ENCODE measurements at places on chromosomes 2 and 18. TPM values are rescaled to one million over a fixed set of nuclear protein-coding genes. Genes with fewer than 3 reads are reported as not detected.

Gene SMIM21
- not detected for total RNA-seq

Gene BOLL
- total RNA-seq, result not detected

GRCh38 chr2:183022711-183023110, 15.5 kb downstream of the NCKAP1 start:
- H3K27ac ChIP-seq, result no peak overlapping the region
- no peaks in the 10 kb centered on the region for H3K4me1 ChIP-seq
- peaks cover 13% of the 10 kb centered on the region for H3K36me3 ChIP-seq
- no peak for DNase-seq

Gene SFTPB
- total RNA-seq, result not detected

DNA sequence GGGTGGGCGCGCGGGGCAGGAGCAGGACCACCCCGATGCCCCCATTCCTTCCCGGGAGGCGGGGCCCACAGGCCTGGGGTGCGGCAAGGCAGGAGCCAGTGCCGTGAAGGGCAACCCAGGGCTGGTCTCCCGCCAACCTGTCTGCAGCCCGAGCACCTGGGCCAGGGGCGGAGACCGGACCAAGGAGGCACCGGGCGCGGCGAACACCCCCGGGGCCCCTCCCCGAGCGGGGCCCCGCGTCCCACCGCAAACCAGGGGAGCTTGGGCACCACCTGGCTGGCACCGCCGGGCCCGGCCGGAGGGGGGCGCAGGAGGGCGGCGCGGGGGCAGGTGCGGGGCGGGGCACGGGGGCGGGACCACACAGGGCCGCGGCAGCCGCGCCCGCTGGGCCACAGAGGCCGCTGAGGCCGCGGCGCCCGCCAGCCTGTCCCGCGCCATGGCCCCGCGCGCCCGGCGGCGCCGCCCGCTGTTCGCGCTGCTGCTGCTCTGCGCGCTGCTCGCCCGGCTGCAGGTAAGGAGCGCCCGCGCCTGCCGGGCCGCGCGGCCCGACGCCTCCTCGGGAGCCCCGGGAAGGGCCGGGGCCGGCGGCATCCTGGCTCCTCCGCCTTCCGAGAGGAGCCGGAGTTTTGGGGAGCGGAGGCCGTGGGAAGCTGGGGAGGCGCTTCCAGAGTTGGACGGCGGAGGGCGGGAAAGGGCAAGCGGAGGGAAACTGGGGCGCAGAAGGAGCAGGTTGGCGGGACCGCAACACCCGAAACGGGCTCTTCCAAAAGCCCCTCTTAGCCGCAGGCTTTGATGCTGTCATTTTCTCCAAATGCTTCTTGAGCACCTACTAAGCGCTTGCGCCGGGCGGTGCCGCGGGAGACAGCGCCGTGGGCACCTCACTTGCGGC, at the start of gene TNFRSF11A:
Gene TNFRSF11A, plus strand, starts transcription at position 394 of the 889 bp plus-strand sequence. Its CDS starts 43 bp downstream, at position 437.
- H3K27ac ChIP-seq, result peak within 1 kb of the TSS; percentile 64
- H3K36me3 ChIP-seq, result no peaks in the 10 kb centered on the region
- peak; percentile 85 for DNase-seq

Gene DES
- total RNA-seq, result not detected

DNA sequence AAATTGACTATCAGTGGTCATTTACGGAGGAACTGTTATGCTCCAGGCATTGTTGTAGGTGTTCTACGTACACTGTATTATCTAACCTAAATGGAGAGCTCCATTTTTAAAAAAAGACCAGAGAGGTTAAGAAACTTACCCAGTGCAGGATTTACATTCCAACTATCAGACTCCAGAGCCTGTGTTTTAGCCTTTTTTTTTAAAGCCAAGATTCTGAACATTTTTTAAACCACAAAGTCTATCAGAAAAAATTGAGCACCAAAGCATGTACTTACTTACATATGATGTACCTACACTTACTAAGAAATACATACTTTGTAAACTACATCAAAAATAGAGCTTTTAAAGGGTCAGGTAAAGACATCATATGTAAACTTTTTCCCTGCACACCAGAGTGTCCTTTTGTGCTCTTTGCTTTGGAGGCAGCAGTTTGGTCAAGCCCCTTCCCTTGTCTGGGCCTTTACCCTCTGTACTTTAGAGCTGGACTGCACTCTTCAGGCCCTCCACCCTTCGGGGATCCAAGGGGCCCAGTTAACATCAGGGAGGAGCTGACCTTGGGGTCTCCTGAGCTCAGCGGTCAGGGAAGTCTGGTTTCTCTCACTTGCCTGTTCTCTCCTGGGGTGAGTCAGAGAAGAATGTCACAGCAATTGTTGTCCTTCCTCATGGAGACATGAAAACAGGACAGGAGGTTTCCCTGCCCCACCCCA, 58.4 kb downstream of the ITGB1BP1 start:
- no peak overlapping the region for H3K4me3 ChIP-seq
- no peak overlapping the region for H3K27ac ChIP-seq
- no peaks in the 10 kb centered on the region for H3K4me1 ChIP-seq
- H3K27me3 ChIP-seq, result peaks cover 5% of the 10 kb centered on the region
- no peaks in the 10 kb centered on the region for H3K36me3 ChIP-seq
- DNase-seq, result no peak

DNA sequence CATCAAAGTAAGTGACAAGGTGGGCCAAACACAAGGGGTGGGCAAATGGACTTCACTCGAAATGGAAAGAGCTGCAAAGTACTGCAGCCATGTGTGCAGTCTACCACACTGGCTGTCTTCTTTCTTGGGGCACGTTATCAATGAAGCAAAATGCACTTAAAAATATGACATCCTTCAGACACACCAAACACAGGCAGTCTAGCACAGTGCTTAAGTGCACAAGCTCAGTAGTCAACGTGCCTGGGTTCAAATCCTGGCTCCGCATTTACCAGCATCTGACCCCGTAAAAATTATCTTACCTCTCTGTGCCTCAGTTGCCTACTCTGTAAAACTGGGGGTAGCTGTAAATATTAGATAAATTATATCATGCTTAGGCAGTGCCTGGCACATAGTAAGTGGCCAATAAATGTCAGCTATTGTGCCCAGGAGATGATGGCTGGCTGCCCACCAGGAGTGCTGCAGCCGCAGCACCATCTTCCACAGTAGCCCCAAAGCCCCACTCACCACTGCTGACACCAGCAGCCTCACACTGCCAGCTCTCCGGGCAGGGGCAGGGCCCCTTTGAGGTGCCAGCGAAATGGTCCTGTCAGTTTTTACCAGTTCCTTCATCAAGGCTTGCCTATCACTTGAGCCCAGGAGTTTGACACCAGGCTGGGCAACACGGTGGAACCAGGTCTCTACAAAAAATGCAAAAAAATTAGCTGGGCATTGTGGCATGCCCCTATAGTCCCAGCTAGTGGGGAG, 121.8 kb upstream of the SLC1A4 start:
- H3K4me3 ChIP-seq, result no peak overlapping the region
- no peak for DNase-seq
- H3K36me3 ChIP-seq, result no peaks in the 10 kb centered on the region

Gene LYPD1
- not detected for total RNA-seq

DNA sequence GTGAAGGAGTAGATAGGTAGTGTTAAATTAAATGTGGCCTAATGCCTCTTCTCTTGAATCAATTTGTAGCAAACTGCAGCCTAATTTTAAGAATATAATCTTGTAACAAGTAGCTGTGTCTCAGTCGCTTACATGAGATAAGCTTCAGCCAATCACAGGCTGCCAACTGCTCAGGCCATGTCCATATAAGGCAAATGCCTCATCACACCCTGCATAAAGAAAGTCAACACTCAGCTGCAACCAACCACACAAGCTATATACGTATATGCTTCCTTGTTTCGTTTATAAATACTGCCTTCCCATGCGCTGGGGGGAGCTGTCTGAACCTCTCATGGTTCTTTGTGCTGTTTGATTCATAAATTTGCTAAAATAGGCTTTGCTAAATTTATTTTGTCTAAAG, 476.3 kb downstream of the TRIB2 start:
- DNase-seq, result no peak
- peaks cover 6% of the 10 kb centered on the region for H3K27me3 ChIP-seq
- no peak overlapping the region for H3K4me3 ChIP-seq
- no peaks in the 10 kb centered on the region for H3K4me1 ChIP-seq

GRCh38 chr2:172925600-172925999, 150.0 kb upstream of the MAP3K20 start:
- H3K27me3 ChIP-seq, result peaks cover 8% of the 10 kb centered on the region
- H3K27ac ChIP-seq, result no peak overlapping the region
- DNase-seq, result no peak
- H3K36me3 ChIP-seq, result no peaks in the 10 kb centered on the region
- H3K4me3 ChIP-seq, result no peak overlapping the region

DNA sequence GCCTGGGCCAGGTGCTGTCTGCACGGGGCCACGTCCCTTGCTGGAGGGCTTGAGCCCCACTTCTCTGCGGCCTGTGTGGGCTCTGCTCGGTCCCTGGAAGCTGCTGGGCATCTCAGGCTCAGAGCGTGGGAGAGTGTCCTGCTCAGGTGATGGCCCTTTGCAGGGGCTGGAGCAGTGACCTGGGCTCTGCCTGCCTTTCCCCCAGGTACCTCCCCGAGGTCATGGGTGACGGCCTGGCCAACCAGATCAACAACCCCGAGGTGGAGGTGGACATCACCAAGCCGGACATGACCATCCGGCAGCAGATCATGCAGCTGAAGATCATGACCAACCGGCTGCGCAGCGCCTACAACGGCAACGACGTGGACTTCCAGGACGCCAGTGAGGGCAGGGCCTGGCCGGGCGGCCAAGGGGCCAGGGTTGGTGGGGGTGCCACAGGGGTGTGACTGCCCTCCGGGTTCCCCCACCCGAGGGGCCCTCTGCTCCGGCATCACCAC, 29.9 kb downstream of the GPC1 start:
- H3K36me3 ChIP-seq, result no peaks in the 10 kb centered on the region
- H3K4me3 ChIP-seq, result no peak overlapping the region
- H3K27ac ChIP-seq, result no peak overlapping the region
- no peaks in the 10 kb centered on the region for H3K27me3 ChIP-seq
- DNase-seq, result no peak
- H3K4me1 ChIP-seq, result no peaks in the 10 kb centered on the region

DNA sequence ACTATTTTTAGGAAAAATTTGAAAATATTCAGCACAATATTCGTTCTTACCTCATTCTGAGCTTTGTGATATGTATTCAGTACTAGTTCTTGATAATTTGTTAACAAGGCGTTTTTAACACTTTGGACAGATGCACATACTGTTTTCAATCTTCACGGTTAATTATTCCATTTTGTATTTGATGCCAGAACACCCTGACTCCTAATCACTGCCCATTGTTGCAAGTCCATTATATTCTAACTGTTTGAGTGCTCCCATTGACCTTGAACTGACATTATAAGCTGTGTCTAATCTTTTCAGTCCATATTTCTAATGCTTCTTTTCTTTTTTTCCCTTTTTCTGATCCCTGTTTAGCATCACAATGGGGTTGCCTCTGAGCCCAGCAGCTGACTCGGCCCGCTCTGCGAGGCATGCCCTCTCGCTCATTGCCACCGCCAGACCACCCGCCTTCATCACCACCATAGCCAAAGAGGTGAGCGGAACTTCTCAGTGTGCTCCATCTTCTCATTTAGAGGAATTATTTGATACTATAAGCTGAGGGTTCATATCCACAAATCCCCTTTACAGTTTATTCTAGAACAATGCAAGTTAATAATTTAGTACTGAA, 211.3 kb upstream of the BOD1L2 start:
- peaks cover 7% of the 10 kb centered on the region for H3K36me3 ChIP-seq
- H3K4me3 ChIP-seq, result no peak overlapping the region
- DNase-seq, result no peak
- H3K27me3 ChIP-seq, result no peaks in the 10 kb centered on the region
- no peak overlapping the region for H3K27ac ChIP-seq

Gene TEX51
- not detected for total RNA-seq

- H3K36me3 ChIP-seq, result no peaks in the 10 kb centered on the region
- H3K27me3 ChIP-seq, result peaks cover 3% of the 10 kb centered on the region
- no peak overlapping the region for H3K27ac ChIP-seq
- DNase-seq, result no peak
- no peak overlapping the region for H3K4me3 ChIP-seq
- H3K4me1 ChIP-seq, result no peaks in the 10 kb centered on the region
These were observed 6.1 kb downstream of the LRP1B start for GRCh38 chr2:142124706-142125105.

Gene SOX11
- not detected for total RNA-seq

- H3K36me3 ChIP-seq, result no peaks in the 10 kb centered on the region
- no peak overlapping the region for H3K4me3 ChIP-seq
- peak; percentile 46 for DNase-seq
These were observed 108.0 kb downstream of the CDH19 start for GRCh38 chr18:66495844-66496243.

All from activated CD4-positive, alpha-beta T cell treated with anti-CD3 and anti-CD28 coated beads for 36 hours (primary cell).